Suppressor macrophage treated with lipopolysaccharide for 1 hour (primary cell): ENCODE measurements at places on chromosomes 7 and 10.

DNA sequence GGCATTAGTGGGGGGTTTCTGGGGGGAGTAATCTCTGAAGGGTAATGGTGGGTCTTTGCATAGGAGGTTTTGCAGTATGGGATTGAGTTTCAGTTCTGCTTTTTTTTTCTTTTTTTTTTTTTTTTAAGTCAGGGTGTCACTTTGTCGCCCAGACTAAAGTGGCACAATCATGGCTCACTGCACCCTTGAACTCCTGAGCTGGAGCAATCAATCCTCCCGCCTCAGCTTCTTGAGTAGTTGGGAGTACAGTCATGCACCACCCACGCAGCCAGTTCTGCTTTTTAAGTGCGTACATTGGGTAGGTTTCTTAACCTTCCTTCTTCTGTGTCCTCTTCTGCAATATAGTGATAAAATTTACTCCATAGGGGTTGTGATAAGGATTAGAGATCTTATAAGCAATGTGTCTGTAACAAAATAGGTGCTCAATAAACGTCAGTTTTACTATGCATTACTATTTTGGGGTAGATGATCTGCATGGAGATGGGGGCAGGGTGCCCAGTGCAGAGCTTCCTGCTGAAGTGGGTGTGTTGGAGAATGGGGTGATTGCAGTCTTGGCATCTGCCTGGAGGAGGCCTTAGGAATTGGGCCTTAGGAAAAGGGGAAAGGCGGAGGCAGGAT, 9.6 kb downstream of the KAZALD1 start:
- peak; percentile 100 for DNase-seq

DNA sequence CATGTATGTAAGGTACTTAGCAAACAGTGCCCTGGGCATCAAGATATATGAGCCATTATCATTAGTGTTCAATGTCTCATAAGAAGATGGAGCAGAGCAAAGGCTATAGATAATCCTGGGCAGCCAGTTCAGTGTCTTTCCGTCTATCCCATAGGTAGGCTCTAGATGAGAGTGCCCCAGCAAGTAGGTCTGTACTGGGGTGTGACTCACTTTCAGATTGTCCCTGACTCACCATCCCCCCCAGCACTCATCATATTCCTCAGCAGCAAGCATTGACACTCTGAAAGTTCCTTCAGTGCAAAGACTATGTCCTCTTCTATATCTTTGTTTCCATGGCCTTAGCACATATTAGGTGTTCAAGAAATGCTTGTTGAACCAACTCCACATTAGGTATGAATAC, 20.0 kb upstream of the FAM204A start:
- no peak for DNase-seq

GRCh38 chr10:119680650-119681081, 29.5 kb downstream of the BAG3 start:
- DNase-seq, result no peak

- no peak for DNase-seq
These were observed 17.6 kb upstream of the BAZ1B start for GRCh38 chr7:73539709-73540108.

DNA sequence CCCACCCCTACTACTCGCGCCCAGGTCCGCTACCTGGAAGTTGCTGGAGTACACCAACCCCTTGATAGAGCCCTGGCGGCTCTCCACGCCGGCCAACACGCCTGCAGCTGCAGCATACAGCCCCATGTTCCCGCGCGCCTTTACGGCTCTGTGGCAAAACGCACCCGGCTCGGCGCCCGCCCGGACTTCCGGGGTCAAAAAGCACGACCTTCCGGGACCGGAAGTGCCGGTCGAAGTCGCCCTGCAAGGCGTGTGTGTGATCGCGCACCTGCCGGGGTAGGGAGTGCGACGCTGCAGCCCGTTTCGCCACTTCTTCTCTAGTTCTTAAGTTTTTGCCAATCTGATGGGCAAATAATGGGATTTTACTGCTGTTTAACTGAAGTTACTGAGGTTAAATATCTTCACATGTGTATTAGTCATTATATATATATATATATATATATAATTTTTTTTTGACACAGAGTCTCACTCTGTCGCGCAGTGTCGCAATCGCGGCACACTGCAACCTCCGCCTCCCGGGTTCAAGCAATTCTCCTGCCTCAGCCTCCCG, at the start of gene NSUN5:
NSUN5 (minus strand) TSS at position 162 of the 550 bp plus-strand sequence; CDS start at position 126, 36 bp downstream.
- DNase-seq, result peak; percentile 92

- peak; percentile 25 for DNase-seq
These were observed 37.3 kb upstream of the TPST1 start for GRCh38 chr7:66167773-66168387.

DNA sequence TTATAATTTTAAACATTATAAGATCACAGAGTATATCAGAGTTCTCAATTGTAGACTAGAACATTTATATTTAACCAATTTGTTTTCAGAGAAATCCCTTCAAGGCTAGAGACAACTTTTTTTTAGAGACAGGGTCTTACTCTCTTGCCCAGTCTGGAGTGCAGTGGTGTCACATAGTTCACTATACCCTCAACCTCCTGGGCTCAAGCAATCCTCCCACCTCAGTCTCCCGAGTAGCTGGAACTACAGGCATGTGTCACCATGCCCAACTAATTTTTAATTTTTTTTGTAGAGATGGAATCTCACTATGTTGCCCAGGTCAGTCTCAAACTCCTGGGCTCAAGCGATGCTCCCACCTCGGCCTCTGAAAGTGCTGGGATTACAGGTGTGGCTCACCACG, 15.3 kb downstream of the UCMA start:
- DNase-seq, result no peak

- no peak for DNase-seq
These were observed 101.6 kb downstream of the DYNC2I1 start for GRCh38 chr7:158957921-158958491.

DNA sequence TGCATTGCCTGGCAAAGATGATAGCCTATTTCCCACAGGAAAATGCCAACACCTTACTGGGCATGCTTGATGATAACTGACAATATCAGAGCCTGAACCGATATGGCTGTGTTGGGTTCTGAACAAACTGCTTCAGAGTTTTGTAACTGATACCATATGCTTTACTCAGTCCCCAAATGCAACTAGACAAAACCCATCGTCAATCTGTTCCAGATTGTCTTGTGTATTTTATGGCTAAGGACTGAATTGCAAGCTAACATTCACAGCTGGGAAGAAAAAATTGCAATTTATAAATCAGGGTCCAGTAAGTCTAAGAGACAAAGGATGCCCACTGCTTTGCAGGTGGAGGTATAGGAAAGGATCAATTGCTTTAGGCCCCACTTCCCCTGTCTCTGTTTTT, 116.8 kb upstream of the WNT16 start:
- DNase-seq, result no peak

DNA sequence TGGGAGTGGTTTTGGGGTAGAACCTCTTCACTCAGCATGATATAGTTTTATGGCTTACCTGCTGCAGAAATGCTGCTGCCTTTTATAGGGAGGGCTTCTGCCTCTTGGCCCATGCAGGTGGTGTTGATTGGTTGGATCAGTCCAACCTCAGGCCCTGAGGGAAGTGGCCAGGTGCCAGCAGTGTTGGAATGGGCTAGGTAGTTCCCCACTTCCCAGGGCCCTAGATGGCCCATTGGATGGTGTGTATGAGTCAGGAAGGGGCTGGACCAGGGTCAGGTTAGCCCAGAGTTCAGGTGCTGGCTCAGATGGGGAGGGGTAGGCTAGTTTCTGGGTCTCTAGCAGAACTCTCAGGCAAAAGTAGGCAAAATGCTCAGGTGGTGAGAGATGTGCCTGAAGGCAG, 455.5 kb downstream of the CCSER2 start:
- peak; percentile 10 for DNase-seq

- no peak for DNase-seq
These were observed 14.3 kb downstream of the UBTD1 start for GRCh38 chr10:97512993-97513392.

DNA sequence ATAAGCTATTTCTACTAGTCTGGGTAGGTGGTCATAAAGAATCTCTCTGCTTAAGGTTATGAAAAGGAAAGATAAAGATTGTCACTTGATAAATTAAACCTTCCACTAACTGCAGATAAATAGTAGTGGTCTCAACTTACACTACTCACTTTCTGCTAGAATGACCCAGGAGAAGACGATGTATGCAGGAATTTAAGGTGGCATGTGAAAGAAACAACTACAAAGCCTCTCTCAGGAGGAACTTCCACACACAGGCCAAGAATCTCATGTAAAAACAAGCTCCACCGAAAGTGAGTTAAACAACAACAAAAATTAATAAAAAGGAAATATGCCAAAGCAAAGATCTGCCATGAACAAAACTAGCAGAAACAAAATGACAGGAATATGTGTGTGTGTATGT, 165.4 kb downstream of the CDC14C start:
- DNase-seq, result no peak
